ENCODE measurements at places on chromosomes 7 and 10.

- no peak for DNase-seq
Observed at GRCh38 chr10:58268454-58268945, 462 bp upstream of the CISD1 start.

GRCh38 chr7:8157296-8157695, 104.7 kb downstream of the ICA1 start:
- no peak for DNase-seq

GRCh38 chr7:116636997-116637396, 35.0 kb upstream of the MET start:
- DNase-seq = no peak

- DNase-seq = no peak
Observed at GRCh38 chr10:36476399-36476798, 649.0 kb upstream of the ANKRD30A start.

- DNase-seq = no peak
Observed at GRCh38 chr10:73263693-73264347, 11.4 kb upstream of the MRPS16 start.

- peak; percentile 32 for DNase-seq
Observed at GRCh38 chr10:88810196-88810961, 7.8 kb downstream of the LIPM start.

DNA sequence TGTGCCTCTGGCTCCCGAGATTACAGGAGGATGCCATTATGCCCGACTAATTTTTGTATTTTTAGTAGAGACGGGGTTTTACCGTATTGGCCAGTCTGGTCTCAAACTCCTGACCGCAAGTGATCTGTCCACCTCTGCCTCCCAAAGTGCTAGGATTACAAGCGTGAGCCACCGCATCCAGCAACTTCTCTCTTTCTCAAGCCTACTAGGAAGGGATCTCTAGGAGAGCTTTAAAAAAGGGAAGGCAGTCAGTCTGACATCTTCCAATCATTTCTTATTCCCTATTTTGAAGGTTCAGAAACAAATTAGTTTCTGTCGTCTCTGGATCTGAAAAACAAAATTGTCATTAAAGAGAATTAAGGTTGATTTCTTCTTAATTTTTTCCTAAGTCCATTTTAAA, 2.5 kb upstream of the TMEM26 start:
- no peak for DNase-seq

- DNase-seq = peak; percentile 67
Observed at GRCh38 chr10:100670828-100671479, 74.4 kb upstream of the PAX2 start.

DNA sequence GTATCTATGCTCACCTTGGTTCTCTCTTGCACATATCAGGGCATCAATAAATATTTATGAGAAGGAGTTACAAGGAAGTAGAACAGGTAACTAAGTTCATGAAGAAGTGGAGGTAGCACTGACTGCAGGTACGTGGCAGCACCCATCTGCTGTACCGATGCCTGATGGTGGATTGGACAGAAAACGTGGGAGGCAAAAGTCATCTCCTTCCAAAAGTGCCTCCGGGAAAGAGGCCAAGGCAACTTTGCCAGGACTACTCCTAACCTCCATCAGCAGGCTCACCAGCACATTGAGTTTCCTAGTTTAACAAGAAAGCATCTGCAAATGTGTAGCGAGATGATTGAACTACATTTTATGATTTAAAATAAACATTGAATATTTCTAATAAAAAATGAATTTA, 248.8 kb downstream of the ANKRD7 start:
- DNase-seq = no peak

GRCh38 chr7:133433165-133433812, 180.4 kb downstream of the EXOC4 start:
- no peak for DNase-seq

- no peak for DNase-seq
Observed at GRCh38 chr10:11479300-11479699, 132.2 kb downstream of the USP6NL start.

- DNase-seq = no peak
Observed at GRCh38 chr10:121322046-121322445, 276.2 kb downstream of the FGFR2 start.

- DNase-seq = no peak
Observed at GRCh38 chr10:2980791-2981360, 86.5 kb upstream of the PFKP start.

- DNase-seq = no peak
Observed at GRCh38 chr10:2478656-2479055, 588.7 kb upstream of the PFKP start.

DNA sequence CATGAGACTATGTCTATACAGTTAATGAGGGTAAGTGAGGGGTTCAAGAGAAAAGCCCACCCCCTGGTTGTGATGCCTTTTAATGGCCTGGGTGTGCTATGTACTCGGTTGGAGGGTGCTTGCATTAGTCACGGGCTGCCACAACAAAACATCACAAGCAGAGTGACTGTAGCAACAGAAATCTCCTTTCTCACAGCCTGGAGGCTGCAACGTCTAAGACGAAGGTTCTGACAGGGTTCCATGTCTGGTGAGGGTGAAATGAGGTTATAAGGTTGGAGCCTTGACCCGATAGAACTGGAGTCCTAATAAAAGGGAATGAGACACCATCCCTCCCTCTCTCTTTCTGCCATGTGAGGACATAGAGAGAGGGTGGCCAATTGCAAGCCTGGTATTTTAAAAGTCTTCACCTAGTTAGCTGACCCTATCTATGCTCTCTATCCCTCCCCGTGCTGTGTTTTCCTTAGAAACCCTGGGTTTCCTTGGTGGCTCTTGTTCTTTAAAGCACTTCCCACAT, 126.0 kb upstream of the GDF10 start:
- DNase-seq = no peak

- no peak for DNase-seq
Observed at GRCh38 chr7:24381894-24382505, 98.0 kb downstream of the NPY start.

DNA sequence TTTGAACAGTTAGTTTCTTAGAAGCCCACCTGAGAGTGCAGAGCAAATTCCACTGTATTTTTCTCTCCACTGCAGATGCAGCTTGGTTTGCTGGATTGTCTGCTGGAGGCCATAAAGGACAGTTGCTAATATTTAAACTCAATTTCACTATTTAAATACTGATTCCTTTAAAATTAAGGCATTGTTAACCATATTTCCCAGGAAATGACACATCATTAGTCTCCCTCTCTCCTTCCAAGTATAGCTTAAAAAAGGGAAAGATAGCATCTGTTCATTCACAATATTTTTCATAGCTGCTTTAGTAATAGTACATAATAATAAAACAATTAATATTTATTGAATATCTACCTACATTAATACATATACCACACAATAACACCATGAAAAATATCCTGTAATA, 252.9 kb downstream of the HGF start:
- DNase-seq = no peak

GRCh38 chr10:132618158-132618919, 80.8 kb downstream of the INPP5A start:
- no peak for DNase-seq

GRCh38 chr10:124546055-124546369, 84.4 kb downstream of the LHPP start:
- DNase-seq = no peak

DNA sequence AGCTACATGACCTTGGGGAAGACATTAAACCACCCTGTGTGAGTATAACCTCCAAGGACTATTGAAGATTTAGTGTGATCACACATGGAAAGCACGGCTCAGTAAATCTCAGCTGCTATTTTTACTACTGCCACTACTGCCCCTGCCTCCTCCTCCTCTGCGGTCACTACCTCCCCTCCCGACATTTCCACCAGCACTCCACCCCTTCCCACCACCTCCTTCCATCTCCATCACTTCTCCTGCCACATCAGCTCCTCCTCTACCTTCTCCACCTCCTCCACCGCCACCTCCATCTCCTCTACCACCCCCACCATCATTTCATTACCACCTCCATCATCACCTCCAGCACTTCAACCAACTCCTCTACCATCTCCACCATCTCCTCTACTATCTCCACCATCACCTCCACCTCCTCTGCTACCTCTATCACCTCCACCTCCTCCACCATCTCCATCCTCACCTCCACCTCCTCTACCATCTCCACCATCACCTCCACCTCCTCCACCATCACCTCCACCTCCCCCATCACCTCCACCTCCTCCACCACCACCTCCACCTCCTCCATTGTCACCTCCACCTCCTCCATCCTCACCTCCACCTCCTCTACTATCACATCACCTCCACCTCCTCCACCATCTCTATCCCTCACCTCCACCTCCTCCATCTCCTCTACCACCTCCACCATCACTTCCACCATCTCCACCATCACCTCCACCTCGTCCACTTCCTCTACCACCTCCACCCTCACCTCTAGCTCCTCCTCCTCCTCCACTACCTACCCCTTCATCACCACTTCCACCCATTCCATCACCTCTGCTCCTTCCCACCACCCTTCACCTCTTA, 69.4 kb downstream of the GRB10 start:
- no peak for DNase-seq

DNA sequence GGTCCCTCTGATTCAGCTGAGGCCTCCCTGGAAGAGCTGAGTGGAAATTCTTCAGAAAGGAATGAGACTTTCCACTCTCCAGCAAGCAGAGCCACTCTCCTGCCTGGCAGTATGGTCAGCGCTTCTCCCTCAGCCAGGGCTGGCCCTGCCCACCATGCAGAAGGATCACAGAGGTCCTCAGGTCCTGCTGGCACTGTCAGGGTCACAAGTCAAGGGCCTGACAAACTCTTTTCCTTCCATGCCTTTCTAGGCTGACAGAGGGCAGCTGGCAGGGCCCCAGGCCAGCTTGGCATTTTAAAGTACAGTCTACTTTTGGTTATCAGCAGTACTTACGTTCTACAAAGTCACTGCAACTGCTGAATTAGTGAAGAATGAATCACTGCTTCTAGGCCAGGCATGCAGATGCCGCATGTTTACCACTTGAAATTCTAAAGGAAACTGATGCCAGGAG, 119.3 kb upstream of the FRMD4A start:
- DNase-seq = no peak

DNA sequence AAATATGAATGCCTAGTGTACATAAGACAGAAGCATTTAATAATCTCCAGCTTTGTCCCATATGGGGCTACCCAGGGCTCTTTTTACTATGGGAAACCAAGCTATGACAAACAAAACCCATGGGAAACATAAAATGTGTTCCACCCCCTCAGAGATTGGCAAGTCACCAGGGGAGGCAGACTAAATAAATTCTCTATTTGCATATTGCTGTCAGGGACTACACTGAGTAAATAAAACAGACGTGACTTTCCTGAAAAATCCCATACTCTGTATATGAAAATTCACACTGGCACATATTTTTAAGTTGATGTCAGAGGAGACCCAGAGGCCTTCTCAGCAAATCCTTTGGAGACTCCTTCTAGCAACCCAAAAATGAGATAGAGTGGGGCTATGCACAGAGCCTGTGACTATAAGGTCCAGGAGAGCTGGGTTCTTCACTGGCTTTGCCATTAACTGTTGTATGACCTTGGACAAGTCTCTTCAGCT, 44.0 kb upstream of the HPSE2 start:
- DNase-seq = no peak

DNA sequence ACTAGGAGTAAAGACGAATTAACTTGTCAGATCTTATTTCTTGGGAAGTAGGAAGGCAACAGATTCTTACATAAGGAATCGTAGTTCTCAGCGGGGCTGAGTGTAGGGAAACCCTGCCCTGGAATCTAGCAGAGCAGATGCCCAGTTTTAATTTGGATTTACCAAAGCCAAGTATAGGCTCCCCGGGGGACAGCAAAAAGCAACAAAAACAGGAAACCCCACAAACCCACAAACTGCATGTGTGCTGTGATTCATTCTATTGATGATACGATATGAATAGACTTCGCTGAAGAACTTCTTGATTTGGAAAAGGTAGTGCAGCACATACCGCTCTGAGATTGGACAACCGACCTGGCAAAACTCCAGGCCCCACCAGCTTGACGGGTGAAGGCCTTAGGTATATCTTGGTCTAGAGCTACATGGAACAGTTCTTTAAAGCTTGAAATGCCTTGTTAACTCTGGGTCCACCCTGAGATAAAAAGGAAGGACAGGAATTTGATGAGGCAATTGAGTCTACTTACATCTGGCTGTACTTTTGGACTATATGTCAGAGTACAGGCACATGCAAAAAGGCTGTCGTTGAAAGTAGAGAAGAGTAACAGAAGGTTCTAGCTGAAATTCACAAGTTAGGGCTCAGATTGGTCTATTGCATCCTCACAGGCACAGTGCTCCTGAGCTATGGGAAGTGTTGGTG, 49.1 kb downstream of the STRA8 start:
- DNase-seq = peak; percentile 21

GRCh38 chr7:140594131-140594691, 46.4 kb downstream of the DENND2A start:
- DNase-seq = no peak

- DNase-seq = no peak
Observed at GRCh38 chr10:63664341-63664885, 143.2 kb downstream of the REEP3 start.

DNA sequence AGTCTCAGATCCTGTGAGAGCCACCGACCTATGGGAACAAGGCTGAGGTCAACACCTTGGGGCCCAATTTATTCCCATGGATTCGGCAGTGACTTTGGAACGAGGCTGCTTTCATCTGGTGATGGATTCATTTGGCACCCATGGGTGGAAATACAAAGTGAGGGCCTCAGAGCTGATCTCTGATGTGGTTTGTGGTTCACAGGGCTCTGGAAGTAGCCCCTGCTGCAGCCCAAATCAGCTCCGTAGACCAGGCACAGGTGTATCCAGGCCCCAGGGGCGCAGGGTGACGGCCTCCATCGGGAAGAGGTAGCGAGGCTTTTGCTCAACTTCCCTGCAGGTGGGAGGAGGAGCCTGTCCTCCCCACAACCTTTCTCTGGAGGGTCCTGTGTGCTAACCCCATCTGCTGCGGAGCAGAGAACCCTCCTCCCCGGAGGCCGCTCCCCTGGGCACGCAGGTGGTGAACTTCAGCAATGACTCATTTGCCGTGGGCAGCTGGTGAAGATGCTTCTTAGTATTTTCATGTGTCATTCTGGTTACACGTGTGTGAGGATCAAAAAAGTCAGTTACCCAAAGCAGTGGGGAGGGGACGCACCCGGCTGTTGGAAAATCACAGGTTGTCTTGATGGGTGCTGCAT, 7.5 kb upstream of the JAKMIP3 start:
- no peak for DNase-seq

GRCh38 chr10:84397735-84398144, 69.4 kb downstream of the CCSER2 start:
- no peak for DNase-seq

DNA sequence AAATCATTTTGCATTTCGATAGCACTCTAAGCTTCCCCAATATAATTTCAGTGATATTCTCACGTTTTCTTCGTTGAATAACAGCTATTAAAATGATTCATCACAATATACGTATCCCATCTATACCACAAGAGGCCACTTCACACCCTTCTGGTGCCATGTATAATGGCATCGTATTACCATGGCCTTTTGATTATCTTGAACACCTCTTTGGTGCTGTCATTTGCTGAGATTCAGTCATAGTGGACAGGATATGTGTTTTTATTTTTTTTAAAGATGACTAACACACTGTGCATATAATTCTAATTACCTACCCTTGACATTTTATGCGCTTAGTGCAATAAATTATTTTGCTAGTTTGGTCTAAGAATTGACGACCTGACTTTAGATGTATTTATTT, 6.7 kb upstream of the INSYN2A start:
- no peak for DNase-seq

Data from activated CD4-positive, alpha-beta memory T cell treated with anti-CD3 and anti-CD28 coated beads, Interleukin-2, amount 10 ng/mL, durations not matched to agents 7 days and 5 days (primary cell).